Stimulated activated CD4-positive, alpha-beta T cell treated with anti-CD3 and anti-CD28 coated beads, Interleukin-4, amount 100 ng/mL, for 4 hours (primary cell): ENCODE measurements at places on chromosomes 13 and 19.

DNA sequence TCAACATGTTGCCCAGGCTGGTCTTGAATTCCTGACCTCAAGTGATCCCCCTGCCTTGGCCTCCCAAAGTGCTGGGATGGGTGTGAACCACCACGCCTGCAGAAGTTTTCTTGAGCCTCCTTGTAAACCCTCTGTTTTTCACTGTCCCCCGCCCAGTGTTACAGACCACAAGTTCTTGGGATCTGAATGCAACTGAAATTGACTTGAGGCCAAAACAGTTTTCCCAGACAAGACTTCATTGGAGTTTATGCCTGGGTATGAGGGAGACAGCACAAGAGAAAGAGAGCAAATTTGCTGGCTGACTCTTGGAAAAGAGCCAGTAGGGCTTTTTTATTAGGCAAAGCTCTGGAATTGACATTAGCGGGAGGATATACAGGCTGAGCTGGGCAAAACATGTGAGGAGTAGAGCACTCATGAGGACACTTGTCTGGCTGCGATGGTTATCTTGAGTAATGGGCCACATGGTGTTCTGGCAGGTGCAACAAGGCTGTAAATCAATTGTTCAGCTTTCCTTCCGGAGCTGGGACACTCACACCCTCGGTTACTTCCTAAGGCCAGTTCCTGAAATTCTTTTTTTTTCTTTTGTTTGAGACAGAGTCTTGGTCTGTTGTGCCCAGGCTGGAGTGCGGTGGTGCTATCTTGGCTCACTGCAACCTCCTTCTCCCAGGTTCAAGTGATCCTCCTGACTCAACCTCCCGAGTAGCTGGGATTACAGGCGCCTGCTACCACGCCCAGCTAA, 12.7 kb upstream of the HNRNPL start:
- DNase-seq = no peak

DNA sequence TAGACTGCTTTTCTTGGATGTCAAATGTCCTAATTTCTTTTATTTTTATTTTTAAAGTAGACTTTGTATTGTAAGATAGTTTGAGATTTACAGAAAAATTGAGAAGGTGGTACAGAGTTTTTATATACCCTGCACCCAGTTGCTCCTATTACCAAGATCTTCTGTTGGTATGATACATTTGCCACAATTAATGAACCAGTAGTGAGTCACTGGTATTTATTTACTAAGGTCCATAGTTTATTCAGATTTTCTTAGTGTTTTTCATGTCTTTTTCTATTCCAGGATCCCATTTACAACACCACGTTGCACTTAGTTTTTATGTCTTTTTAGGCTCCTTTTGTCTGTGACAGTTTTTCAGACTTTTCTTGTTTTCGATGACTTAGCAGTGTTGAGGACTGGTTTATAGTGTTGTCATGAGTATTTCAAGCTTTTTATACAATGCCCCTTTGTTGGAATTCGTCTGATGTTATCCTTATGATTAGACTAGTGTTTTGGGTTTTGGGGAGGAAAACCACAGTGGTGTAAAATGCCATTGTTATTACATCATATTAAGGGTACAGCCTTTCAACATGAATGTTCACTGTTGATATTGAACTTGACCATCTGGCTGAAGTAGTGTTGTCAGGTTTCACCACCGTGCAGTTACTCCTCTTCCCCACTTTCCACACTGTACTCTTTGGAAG, 35.9 kb downstream of the COG3 start:
- DNase-seq = no peak

DNA sequence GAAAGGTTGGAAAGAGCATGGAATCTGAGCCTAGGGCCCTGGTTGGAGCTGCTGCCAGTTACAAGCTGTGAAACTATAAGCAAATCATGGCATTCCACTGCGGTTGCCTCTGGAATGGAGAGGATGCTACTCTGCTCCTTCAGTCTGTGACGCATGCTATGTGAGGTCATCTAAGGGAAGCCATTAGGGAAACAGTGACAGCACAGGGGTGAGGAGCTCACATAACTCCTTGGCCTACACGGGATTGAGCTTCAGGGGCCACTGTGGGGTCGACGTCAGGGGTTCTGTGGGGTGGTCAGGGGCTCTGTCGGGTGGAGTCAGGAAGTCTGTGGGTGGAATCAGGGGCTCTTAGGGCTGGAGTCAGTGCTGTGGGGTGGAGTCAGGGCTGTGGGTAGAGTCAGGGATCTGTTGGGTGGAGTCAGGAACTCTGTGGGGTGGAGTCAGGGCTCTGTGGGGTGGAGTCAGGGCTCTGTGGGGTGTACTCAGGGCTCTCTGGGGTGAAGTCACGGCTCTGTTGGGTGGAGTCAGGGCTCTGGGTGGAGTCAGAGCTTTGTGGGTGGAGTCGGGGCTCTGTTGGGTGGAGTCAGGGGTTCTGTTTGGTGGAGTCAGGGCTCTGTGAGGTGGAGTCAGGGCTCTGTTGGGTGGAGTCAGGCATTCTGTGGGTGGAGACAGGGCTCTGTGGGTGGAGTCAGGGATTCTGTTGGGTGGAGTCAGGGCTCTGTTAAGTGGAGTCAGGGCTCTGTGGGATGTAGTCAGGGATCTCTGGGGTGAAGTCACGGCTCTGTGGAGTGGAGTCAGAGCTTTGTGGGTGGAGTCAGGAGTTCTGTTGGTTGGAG, 35.8 kb upstream of the MEDAG start:
- DNase-seq = peak; percentile 3

DNA sequence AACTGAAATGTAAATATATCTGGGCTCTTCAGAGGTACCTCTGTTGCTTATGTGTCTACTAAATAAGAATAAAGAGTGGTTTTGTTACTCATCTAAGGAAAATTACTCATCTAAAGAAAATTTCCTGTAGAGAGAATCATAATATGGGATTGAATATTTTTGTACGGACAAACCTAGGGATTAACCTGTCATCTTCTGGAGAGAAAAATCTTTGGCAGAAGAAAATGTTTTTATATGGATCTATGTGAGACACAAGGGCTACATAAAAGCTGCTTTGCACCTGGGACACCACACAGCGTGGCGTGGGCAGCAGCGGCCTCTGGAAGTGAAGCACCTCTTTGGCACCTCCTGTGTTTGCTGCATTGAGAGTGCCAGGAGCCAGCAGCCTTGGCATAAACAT, 242.9 kb upstream of the DACH1 start:
- DNase-seq = no peak

GRCh38 chr13:26678796-26679195, 81.8 kb downstream of the GPR12 start:
- no peak for DNase-seq

GRCh38 chr13:100532836-100533435, 55.7 kb downstream of the GGACT start:
- DNase-seq = no peak

GRCh38 chr13:42750794-42751193, 30.6 kb upstream of the FAM216B start:
- DNase-seq = no peak

DNA sequence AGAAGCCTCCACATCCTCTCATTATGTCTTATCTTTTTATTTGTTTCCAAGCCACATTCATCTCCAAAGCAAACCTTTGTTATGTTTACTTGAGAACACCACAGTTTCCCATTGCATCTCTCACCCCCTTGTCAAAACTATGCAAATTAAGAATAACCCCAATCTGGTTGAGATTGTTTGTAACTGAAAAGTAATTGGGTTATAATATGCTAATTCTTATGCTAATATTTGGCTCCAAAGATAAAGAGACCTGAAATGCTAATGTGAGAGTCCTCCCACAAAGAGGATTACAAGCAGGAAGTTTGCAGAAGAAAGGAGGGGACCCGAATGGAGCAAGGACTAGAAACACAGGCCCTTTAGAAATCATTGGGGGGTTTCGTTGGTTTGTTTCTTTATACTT, 92.9 kb upstream of the UBL3 start:
- DNase-seq = no peak

DNA sequence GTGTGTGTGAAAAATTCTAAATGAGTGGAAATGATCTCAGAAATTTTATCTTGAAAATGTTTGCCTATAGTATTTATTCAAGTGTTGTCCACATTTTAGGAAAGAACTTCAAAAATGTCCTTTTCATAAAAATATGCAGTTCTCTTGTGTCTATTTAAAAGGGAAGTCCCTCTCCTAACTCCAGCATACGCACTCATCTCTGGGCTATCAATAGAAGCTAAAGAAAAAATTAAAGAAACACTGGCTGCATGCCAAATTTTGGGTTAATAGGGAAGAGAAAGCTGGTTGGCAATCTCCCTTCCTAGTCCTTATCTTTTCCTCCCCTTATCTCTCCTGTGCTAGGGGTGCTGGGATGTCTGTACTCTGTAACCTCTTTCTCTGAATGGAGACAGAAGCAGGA, 313.3 kb downstream of the ENOX1 start:
- no peak for DNase-seq

DNA sequence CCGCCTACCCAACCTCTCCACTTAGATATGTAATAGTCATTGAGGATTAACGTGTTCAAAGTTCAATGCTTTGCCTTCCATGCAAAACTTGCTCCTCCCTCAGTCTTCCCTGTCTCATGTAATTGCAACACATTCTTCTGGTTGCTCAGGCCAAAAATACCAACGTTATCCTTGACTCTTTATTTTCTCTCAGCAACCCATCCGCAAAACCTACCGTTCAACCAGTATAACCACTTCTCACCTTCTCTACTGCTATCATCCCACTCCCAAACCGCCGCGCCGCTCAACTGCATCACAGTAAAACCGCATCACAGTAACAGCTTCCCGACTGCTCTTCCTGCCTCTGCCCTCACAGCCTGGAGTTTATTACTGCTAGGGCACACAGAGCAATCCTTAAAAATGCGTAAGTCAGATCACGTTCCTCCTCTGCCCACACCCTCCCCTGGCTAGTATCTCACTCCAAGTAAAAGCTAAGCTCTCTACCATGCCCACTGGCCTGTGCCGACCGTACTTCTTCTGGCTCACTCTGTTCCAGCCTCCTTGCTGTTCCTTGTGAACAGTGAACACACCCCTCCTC, 8.2 kb downstream of the MTIF3 start:
- DNase-seq = no peak

GRCh38 chr13:106477303-106477702, 58.2 kb downstream of the EFNB2 start:
- no peak for DNase-seq

DNA sequence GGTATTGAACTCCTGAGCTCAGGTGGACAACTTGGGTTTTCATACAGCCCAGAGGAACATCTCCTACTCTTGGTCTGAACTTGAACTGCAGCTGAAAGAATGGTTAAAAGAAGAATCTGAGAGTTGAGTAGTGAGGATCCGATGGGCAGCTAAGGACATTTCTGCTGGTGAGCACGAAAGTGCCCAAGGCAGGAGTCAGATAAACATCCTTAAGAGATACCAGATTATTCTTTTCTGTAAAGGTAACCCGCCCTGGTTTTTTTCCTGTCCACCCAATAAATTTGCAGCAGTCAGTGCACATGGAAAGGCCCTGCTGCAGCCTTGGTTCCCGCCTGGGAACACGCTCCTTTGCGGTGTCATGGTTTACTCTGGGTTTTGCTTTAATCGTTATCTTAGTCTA, 78.4 kb upstream of the ARHGEF7 start:
- no peak for DNase-seq

- no peak for DNase-seq
Observed at GRCh38 chr13:37966266-37966665, 96.7 kb upstream of the TRPC4 start.

DNA sequence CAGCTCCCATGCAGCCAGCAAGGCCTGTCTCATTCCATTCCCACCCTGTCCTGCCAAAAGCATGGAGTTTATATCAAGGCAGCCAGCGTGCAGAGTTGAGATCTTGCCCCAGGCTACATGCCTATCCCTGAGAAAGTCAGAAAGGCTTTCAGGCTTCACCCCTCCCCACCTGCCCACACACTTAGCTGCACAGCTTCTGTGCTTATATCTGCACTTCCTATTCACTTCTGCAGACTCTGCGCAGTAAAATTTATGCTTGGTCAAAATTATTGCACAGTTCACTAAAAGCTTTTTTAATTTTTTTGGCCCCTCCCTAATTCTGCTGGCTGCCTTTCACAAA, 12.5 kb upstream of the ZNF675 start:
- DNase-seq = no peak

DNA sequence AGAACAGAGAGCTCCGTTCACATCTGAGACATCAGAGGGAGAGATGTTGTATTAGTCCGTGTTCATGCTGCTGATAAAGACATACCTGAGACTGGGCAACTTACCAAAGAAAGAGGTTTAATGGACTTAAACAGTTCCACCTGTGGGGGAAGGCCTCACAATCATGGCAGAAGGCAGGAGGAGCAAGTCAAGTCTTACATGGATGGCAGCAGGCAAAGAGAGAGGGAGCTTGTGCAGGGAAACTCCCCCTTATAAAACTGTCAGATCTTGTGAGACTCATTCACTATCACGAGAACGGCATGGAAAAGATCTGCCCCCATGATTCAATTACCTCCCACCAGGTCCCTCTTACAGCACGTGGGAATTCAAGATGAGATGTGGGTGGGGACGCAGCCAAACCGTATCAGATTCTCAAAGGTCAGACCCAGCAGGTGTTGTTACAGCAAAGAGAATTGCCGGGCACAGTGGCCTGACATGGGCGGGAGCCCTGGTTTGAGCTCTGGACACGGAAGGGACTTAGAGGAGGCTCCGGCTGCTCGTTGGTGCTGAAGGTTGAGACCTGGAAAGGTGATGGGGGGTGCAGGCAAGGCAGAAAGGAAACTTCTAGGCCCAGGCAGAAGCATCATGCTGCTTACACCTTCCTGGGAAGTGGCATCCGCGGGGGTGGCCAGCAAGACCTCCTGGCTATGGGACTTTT, 33.1 kb downstream of the PEX11G start:
- no peak for DNase-seq

- no peak for DNase-seq
Observed at GRCh38 chr13:78045916-78046315, 127.3 kb upstream of the EDNRB start.

GRCh38 chr19:42246922-42247639, 4.7 kb upstream of the GSK3A start:
- DNase-seq = no peak

DNA sequence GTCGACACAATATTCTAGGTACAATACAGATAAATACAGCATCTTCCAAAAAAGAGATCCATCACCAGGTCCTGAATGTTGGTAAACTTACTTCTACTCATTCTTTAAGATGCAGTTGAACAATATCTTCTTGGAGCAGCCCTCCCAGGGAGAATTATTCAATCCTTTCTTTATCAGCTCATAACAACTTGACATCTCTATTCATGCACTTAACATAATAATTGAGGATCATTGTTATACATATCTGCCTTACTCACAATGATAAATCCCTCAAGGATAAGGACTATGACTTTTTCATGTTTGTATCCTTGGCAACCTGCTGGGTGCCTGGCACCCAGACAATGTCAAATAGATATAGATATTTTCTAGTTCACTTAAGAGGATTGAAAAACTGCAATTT, 219.5 kb downstream of the POU4F1 start:
- no peak for DNase-seq

- no peak for DNase-seq
Observed at GRCh38 chr19:13260883-13261653, 110.9 kb downstream of the IER2 start.
